ENCODE measurements at places on chromosomes 6 and 20.

- no peak for DNase-seq
These were observed 931.1 kb downstream of the KIF16B start for GRCh38 chr20:15642109-15642508.

- no peak for DNase-seq
These were observed 11.7 kb downstream of the UST start for GRCh38 chr6:148758492-148758891.

GRCh38 chr20:45028424-45029136, 62.3 kb downstream of the STK4 start:
- no peak for DNase-seq

GRCh38 chr6:159257846-159258245, 88.6 kb downstream of the FNDC1 start:
- DNase-seq, result no peak

GRCh38 chr6:25927756-25928216, 2.7 kb downstream of the SLC17A2 start:
- no peak for DNase-seq

All from GM19239 (cell line).